EL (cell line): ENCODE measurements at places on chromosomes 1 and 21.

DNA sequence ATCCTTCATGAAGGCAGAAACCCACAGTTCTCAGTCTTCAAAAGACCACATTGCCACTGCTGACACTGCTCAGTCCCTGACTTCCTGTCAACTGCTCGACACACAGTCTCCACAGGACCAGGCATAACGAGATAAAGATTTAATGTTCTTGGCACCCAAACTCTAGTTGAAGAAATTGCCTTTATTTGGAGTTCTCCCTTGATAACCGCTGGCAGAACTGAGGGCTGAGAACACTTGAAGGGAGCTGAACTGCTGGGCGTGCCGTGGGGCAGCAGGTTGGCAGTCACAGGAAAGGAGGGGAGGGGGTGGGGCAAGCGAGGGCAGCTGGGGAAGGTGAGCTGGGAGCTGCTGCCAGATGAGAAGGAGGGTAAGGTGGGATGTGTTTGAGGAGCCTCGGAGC is 15.9 kb downstream of the HENMT1 start:
- no peak for DNase-seq

- no peak for DNase-seq
Observed at GRCh38 chr1:107474877-107475612, 334.2 kb downstream of the NTNG1 start.

- peak; percentile 6 for DNase-seq
Observed at GRCh38 chr1:175597969-175598765, 145.2 kb downstream of the TNR start.

DNA sequence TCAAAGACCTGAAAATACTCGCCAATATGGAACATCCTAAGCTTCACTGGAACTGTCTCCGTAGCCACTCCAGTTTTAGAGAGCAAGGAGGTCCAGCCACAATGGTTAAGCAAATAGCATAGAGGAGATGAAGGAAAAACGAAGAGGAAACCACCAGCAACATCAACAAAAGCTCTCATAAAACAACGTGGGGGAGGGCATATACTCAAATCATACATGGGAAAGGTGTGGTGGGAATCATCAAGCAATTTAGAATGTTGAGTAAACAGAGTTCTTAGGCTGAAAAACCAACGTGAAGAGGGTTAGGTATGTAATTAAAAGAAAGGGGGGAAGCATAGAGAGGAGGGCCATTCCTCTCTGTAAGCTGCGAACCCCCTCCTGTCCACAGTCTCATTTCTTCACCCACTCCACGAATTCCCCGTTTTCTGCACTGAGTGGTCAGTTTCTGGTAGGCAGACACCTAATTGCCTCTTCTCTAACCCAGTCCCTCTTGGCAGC is 1.0 kb downstream of the TMEM59 start:
- DNase-seq, result peak; percentile 8

DNA sequence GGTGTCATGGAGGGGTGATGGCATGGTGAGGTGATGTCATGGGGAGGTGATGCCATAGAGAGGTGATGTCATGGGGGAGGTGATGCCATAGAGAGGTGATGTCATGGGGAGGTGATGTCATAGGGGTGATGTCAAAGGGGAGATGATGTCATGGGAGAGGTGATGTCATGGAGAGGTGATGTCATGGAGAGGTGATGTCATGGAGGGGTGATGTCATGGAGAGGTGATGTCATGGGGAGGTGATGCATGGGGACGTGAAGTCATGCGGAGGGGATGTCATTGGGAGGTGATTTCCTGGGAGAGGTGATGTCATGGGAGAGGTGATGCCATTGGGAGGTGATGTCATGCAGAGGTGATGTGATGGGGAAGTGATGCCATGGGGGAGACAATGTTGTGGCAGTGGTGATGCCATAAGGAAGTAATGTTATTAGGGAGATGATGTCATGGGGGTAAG is 92.1 kb upstream of the C1orf174 start:
- DNase-seq, result peak; percentile 1

- DNase-seq, result peak; percentile 55
Observed at GRCh38 chr1:148372731-148373130, 110.4 kb downstream of the PPIAL4G start.
